Naive thymus-derived CD4-positive, alpha-beta T cell (primary cell): ENCODE measurements at places on chromosomes 12 and 14. TPM values are rescaled to one million over a fixed set of nuclear protein-coding genes. Genes with fewer than 3 reads are reported as not detected.

DNA sequence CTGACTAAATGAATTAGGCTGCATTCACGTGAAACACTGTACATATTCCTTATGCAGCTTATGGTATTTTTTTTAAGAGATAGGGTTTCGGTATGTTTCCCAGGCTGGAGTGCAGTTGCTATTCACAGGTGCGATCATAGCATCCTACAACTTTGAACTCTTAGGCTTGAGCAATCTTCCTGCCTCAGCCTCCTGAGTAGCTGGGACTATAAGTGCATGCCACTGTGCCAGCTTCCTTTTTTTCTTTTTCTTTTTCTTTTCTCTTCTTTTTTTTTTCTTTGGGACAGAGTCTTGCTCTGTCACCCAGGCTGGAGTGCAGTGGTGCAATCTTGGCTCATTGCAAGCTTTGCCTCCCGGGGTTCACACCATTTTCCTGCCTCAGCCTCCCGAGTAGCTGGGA is 35.8 kb upstream of the SPPL3 start:
- H3K36me3 ChIP-seq, result no peaks in the 10 kb centered on the region
- no peaks in the 10 kb centered on the region for H3K27me3 ChIP-seq
- no peaks in the 10 kb centered on the region for H3K4me1 ChIP-seq
- no peak overlapping the region for H3K4me3 ChIP-seq
- DNase-seq, result no peak

Gene KRT71
- polyA plus RNA-seq, result not detected

DNA sequence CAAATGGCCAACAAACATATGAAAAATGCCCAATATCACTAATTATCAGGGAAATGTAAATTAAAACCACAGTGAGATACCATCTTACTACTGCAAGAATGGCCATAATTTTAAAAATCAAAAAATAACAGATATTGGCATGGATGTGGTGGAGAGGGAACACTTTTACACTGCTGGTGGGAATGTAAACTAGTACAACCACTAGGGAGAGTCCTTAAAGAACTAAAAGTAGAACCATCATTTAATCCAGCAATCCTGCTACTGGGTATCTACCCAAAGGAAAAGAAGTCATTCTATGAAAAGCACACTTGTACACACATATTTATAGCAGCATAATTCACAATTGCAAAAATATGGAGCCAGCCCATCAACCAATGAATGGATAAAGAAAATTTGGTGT is 459.7 kb downstream of the GXYLT1 start:
- no peak overlapping the region for H3K4me3 ChIP-seq
- no peaks in the 10 kb centered on the region for H3K36me3 ChIP-seq
- no peaks in the 10 kb centered on the region for H3K27me3 ChIP-seq
- H3K4me1 ChIP-seq, result no peaks in the 10 kb centered on the region
- DNase-seq, result no peak
- H3K27ac ChIP-seq, result no peak overlapping the region

- no peaks in the 10 kb centered on the region for H3K27me3 ChIP-seq
- H3K4me3 ChIP-seq, result no peak overlapping the region
Observed at GRCh38 chr12:125330645-125331341, 265.6 kb downstream of the AACS start.

DNA sequence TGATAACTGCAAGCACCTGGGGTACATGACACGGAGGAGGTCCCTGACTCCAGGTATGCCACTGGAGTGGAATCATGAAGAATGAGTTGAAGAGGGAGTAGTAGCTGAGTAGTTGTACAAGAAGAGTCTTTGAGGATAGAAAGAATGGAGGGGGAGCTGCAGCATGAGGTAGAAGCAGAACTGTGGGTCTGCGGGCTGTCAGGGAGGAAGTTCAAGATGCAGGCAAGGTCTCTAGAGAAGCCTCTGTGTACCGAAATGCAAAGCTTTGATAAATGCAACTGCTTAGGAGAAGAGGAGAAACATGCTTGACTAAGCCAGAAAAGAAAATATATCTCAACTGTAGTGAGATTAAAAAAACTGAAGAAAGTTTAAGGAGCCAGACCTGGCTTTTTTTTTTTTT is 91.5 kb downstream of the CPNE8 start:
- DNase-seq, result no peak
- no peaks in the 10 kb centered on the region for H3K4me1 ChIP-seq
- no peak overlapping the region for H3K4me3 ChIP-seq
- no peaks in the 10 kb centered on the region for H3K36me3 ChIP-seq

DNA sequence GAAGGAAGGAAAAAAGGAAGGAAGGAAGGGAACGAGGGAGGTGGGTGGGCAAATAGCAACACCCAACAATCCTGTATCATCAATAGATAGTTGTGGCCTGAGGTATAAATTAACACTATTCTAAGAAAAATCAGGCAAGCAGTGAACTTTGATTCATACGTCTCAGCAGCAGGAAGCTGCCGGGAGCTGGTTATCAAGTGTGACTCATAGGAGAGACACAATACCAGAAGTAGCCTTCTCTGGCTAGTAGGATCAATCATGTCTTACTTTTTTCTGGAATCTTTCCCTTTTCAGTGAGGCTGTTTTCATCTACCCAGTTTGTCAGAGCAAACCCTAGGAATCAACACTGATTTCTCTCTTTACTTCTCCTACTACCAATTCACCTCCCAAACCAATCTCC is 780.5 kb downstream of the NRXN3 start:
- DNase-seq, result no peak
- H3K27ac ChIP-seq, result no peak overlapping the region
- H3K4me1 ChIP-seq, result no peaks in the 10 kb centered on the region
- H3K36me3 ChIP-seq, result no peaks in the 10 kb centered on the region
- H3K4me3 ChIP-seq, result no peak overlapping the region
- no peaks in the 10 kb centered on the region for H3K27me3 ChIP-seq
